Glutamatergic neuron (in vitro differentiated cells): ENCODE measurements at places on chromosomes 13 and 19.

- peak; percentile 63 for DNase-seq
Observed at GRCh38 chr19:5112681-5113575, 144.0 kb downstream of the KDM4B start.

DNA sequence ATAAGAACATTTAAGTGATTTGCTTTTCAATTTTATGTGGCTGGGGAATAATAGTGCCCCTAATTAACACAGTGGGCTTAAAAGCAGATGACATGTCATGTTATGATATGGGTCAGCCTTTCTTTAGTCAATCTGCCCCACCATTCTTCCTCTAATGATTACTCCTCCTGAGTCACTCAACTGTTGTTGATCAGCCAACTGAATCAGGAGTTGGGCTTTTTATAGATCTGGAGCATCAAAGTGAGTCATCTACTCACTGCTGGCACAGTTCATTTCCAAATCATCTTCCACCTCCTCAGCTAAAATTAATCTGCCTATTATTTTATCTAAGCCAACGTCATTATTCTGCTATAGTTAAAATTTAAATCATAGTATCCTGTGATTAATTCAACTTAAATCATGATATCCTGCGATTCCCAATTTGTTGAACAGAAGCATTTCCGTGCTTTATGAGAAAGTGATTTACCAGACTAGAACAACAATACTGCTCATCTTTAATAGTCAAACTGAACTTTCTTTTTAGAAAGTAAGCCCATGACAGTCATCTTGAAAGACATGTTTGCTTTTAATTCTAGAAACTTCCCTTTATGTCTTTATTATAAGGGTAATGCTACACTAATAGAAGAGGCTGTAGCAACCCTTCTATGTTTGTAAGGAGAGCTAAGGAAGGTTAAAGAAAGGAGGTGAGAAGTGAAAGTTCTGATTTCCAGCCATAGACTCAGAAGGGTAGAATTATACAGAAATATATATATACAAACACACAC lies 551.4 kb downstream of the TBC1D4 start:
- no peak for DNase-seq

- DNase-seq = no peak
Observed at GRCh38 chr19:57583104-57583520, 833 bp upstream of the ZIK1 start.

DNA sequence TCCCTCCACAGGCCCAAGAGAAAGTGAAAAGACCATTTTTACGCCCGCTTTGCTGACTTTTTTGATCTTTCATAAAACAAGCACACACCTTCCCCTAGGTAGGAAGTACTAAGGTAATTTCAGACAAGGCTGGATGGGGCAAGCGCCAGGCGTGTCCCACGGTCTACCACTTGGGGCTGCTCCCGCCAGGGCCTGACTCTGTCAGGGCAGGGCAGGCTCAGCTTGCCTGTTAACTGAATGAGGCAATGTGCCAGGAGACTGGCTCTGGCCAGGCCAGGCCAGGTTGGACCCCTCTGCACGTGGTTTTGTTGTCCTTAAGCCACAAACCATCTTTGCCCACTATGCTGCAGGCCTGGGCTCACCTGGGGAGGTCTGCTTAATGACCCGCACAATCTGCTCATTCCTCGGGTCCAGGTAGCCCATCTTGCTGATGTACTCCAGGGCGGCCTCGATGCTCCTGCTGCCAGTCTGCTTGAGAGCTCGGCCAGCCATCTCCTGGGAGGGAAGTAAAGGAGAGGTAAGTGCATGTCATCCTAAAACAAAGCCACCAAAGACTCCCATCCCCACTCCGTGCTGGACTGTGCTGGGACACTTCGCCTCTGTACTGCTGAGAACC lies 70.4 kb downstream of the LATS2 start:
- DNase-seq = no peak

DNA sequence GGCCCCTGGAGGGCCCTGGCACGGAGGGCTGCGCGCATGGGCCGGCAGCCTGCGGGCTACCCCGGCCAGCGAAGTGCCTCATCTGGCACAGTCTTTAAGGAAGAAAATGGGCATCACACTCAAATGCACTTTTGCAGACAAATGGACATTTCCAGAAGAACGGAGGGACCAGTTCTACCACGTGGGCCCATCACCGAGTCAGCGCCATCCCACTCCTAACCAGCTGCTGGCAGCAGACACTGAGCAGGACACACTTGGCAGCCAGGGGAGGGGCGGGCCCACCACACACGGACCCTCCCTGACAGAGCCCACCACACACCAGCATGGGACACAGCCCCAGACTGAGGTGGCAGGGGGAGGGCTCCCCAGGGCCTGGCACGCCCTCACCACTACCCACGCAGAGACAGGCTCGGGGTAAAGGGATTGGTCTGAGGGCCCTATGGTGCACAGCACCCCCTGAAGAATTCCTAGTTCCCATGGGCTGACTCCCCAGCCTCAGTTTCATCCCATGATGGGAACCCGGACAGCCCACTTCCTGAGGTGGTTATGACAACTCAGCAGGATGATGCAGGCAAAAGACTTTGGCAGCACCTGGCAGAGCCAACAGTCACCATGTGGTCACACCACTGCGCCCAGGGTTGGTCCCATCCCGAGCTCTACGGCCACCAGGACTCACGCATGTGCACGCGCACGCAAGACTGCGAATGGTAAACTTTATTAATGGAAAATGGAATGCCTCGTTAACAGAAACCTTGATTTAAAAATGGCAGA lies 18.7 kb upstream of the TINCR start:
- DNase-seq = no peak

GRCh38 chr19:16851031-16851712 lies 22.0 kb downstream of the SIN3B start:
- DNase-seq = no peak

GRCh38 chr13:27168086-27168485 lies 3.5 kb downstream of the USP12 start:
- no peak for DNase-seq

DNA sequence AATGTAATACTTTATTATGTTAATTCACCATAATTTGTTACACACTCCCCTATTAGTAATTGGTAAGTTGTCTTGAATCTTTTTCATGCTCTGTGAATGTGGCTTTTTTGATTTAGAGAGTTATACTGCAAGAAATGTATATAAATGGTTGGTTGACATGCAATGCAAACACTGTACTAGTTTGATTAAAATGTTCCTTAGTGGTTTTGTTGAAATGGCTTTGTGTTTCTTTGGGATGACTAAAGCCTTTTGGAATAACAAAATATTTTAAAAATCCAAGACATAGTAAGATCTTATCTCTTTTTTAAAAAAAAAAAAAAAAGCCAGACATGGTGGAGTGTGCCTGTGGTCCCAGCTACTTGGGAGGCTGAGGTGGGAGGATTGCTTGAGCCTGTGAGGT lies 10.5 kb downstream of the LAMP1 start:
- no peak for DNase-seq

GRCh38 chr19:36331353-36332228 lies 47.4 kb downstream of the ZFP14 start:
- DNase-seq = peak; percentile 89

- DNase-seq = peak; percentile 80
Observed at GRCh38 chr19:35013041-35013819, 13.1 kb downstream of the GRAMD1A start.

DNA sequence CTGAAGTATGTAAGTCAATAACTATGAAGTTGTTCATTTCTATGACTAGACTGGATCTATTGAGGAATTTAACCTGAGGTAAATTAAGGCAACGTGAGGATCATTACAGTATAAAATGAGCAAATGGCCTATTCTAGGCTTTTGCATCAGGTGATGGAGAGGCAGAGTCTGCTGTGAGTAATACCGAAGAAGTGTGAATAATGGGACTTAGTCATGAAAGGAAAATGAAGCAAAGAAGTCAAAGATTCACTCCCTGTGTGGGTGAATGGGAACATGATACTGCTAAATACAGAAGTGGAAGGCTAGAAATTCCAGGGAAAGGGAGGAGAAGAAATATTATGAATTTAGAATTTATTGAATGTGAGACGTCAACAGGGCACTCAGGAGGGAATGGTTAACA lies 774.1 kb downstream of the LIG4 start:
- DNase-seq = no peak

GRCh38 chr13:41658057-41658661 lies 200.8 kb downstream of the RGCC start:
- no peak for DNase-seq

DNA sequence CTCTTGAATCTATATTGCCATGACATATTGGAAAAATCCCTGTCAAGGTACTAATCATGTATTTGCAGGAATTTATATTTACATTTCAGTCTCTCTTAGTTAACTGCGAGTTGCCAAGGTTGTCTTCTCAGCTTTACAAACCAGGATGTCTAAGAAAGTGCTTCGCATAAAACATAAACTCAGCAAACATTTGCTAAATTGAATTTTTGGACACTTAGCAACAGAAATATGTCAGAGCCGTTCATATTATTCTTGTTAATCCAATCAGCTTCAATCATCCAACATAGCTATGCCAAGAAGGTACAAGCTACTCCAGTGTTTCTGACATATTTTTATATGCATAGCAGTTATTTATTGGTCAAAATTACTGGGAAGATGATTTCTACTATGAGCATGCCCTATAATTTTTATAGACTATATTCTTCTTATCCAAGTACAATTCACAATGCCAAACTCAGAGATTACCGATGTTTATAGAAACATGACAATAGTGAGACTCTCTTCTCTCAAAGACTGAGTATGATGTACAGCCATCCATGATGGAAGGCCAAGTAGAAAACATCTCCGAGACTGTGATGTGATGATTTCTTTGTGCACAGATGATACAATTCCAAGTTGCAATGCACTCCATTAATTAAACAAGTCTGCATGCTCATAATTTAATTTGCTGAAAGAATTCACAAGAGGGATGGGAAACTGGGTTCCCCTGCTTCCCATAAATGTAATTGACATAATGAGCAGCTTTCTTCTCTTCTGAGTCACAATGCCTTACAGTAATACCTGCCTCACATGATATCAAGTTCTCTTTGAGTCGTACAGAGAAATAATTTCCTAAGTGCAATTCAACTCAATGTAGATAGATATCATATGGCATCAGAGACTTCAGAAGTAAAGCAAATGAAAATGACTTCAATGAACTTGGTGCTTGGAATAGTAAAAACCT lies 776.3 kb downstream of the EFNB2 start:
- DNase-seq = no peak

- DNase-seq = peak; percentile 18
Observed at GRCh38 chr13:31951215-31951678, 80.3 kb upstream of the FRY start.

- no peak for DNase-seq
Observed at GRCh38 chr13:53473397-53473796, 444.8 kb downstream of the OLFM4 start.

DNA sequence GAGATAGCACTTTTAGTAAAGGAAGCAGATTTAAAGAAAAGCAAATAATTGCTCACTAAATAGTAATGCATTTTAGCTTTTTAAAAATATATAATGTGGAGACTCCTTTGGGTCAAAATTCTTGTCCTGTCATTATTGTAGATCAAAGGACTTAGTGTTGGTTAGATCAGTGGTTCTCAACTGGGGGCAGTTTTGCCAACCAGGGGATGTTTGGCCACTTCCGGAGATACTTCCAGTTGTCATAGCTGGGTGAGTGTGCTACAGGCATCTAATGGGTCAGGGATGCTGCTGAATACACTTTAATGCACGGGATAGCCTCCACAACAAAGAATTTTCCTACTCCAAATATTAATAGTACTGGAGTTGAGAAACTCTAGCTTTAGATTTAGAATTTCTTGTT lies 126.8 kb downstream of the LMO7 start:
- no peak for DNase-seq

GRCh38 chr13:24875566-24875965 lies 111.6 kb downstream of the RNF17 start:
- no peak for DNase-seq

- DNase-seq = no peak
Observed at GRCh38 chr13:81153478-81153877, 812.6 kb upstream of the SPRY2 start.

- DNase-seq = no peak
Observed at GRCh38 chr19:45187421-45188100, 9.0 kb downstream of the BLOC1S3 start.

DNA sequence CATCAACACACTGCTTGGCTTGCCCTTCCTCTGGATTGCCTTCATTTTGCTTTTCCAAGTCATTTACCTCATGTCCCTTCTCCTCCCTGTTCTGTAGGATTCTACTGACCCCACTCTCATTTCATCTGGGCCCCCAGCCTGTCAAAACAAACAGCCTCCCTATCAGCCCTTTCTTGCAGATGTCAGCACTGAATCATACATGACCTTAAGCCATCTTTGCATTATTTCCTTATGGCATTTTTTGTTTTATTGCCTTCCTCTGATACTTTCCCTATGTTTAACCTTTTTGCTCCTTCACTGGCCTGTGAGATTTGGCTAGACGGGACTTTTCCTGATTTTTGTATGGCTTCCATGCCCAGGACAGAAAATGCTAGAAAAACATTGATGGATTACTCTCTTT lies 8.7 kb downstream of the LRCH1 start:
- no peak for DNase-seq

DNA sequence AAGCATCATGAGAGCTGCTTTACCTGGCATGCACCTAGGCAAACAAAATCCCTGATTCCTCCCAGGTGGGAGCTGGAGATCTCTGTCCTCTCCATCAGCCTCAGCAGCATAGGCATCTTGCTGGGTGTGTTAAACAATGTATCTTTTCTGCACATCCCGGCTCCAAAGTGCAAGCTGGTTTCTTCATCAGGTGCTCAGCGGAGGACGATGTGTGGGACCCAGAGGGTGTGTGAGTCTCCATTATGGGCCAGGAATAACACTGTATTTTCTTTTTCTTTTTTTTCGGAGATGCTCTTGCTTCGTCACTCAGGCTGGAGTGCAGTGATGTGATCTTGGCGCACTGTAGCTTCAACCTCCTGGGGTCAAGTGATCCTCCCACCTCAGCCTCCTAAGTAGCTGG lies 9.9 kb downstream of the CNFN start:
- DNase-seq = no peak

DNA sequence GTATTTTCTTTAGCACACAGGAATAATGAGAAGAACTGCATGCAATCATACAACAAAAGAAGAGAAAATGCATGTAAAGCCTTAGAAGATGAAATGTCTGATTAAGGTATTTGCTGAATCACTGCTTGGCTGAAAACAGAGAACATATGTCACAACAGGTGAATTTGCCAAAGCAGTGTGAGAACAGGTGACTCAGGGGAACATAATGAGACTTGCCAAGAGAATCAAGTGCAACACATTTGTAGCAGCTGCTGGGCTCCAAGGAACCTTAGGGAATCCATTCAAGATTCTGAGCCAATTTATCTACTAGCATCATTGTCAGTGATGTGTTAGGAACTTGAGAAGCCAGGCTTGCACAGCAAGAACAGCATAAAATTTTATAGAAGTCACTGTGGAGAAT lies 273.1 kb downstream of the PCDH20 start:
- DNase-seq = no peak

GRCh38 chr19:11451871-11452619 lies 16.6 kb downstream of the PRKCSH start:
- DNase-seq = peak; percentile 55

DNA sequence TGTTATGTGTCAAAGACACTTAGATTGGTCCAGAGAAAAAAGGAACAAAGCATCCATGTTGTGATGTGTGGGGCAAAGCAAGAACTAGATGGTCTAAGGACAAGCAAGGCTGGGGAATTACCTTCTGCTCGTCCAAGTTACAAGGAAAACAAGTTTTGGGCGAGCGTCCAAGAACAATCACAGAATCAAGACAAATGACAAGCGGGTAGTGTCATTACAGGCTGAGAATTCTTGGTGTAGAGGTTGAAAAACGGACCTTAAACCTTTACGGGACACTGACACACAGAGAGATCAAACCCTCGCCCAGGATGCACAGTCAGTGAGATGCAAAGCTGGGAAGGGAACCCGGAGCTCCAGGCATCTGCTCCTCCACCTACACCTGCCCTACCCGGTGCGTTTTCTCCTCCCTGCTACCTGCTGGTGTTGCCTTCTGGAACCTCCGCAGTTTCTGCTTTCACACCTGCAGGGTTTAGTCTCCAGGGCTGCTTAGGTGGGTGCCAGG lies 515 bp upstream of the ZNF324B start:
- no peak for DNase-seq
